ENCODE measurements at places on chromosomes 7 and 10. TPM values are rescaled to one million over a fixed set of nuclear protein-coding genes. Genes with fewer than 3 reads are reported as not detected.

- H3K27ac ChIP-seq, result no peak overlapping the region
- no peaks in the 10 kb centered on the region for H3K27me3 ChIP-seq
- DNase-seq, result no peak
- H3K4me1 ChIP-seq, result peaks cover 2% of the 10 kb centered on the region
- H3K36me3 ChIP-seq, result no peaks in the 10 kb centered on the region
Measured at GRCh38 chr10:84660450-84661159, 332.2 kb downstream of the CCSER2 start.

- H3K27ac ChIP-seq, result no peak overlapping the region
- H3K36me3 ChIP-seq, result peaks cover 8% of the 10 kb centered on the region
- DNase-seq, result no peak
Measured at GRCh38 chr10:16599662-16600061, 78.0 kb upstream of the C1QL3 start.

GRCh38 chr7:15603124-15603523, 41.3 kb upstream of the AGMO start:
- H3K4me3 ChIP-seq, result no peak overlapping the region
- no peak overlapping the region for H3K27ac ChIP-seq
- H3K27me3 ChIP-seq, result no peaks in the 10 kb centered on the region
- no peaks in the 10 kb centered on the region for H3K4me1 ChIP-seq
- no peaks in the 10 kb centered on the region for H3K36me3 ChIP-seq

DNA sequence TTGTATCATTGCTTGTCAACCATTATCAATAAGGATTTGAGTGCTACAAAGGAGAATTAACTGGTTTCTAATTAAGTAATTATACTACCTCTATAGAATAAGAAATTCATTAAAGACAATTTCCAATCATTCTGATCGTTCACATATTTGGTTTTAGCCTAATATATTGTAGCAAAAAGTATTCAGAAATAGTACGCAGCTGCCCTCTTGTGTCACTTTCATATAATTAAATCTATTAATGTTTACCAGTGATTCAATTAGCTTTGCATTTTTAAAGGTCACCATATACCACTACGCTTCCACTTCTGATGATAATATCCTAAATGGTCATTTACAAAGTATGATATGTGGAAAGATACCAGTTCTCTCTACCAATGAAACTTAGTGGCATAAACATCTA, 128.3 kb downstream of the NEBL start:
- H3K4me1 ChIP-seq, result peaks cover 12% of the 10 kb centered on the region
- H3K4me3 ChIP-seq, result no peak overlapping the region
- H3K36me3 ChIP-seq, result no peaks in the 10 kb centered on the region
- H3K27me3 ChIP-seq, result peaks cover 5% of the 10 kb centered on the region
- H3K27ac ChIP-seq, result no peak overlapping the region
- DNase-seq, result no peak

- H3K4me3 ChIP-seq, result no peak overlapping the region
- no peak for DNase-seq
Measured at GRCh38 chr7:138116141-138116540, 39.9 kb downstream of the AKR1D1 start.

DNA sequence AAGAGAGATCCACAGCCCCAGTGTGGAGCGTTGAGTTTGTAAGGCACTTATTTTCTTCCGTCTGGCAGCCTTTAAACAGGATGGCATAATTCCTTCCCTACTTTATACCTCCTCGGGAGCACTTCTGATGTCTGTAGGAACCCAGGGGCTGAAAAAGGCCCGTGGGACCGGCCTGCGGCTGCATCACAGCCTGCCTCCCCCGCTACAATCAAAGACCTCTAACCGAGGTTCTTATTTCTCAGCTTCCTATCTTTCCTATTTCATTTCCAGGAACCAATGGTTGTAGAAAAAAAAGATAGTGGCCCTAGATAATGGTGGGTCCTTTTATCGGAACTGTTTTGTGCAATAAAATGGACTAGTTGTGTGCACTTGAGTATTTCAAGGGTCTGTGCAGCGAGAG, 4.1 kb upstream of the CTBP2 start:
- no peak for DNase-seq
- peaks cover 5% of the 10 kb centered on the region for H3K4me1 ChIP-seq
- no peak overlapping the region for H3K27ac ChIP-seq
- H3K36me3 ChIP-seq, result peaks cover 4% of the 10 kb centered on the region
- H3K27me3 ChIP-seq, result peaks cover 11% of the 10 kb centered on the region
- H3K4me3 ChIP-seq, result no peak overlapping the region

EPO gene
- 0.33 TPM for total RNA-seq

DNA sequence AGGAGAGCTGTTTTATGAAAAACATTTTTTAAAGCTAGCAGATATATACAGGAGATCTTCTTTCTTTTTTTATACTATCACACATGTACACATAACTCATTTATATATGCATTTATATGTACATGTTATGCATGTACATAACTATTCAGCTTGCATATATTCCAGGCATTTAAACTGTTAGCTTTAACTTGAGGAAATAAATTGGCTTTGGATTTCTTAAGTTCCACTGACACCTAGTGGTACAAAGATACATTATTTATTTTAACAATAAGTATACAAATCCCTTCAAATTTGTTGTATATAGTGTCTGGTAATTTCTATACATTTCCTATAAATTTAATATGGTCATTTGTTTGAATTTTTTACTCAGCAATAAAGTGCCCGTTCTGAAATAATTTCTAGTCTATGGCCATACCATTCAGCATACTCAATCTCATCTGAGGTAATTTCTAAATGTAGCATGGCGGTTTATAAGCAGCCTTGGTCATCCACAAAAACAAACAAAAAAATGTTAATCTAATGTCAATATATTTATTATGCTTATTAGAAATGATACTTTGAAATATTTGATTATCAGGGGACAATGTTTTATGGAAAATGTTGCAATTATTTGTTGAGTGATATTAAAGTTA, 11.6 kb downstream of the ZDHHC6 start:
- peaks cover 7% of the 10 kb centered on the region for H3K36me3 ChIP-seq
- H3K27me3 ChIP-seq, result no peaks in the 10 kb centered on the region
- H3K4me1 ChIP-seq, result no peaks in the 10 kb centered on the region
- H3K4me3 ChIP-seq, result no peak overlapping the region

PAOX gene
- 6.6 TPM for total RNA-seq

DNA sequence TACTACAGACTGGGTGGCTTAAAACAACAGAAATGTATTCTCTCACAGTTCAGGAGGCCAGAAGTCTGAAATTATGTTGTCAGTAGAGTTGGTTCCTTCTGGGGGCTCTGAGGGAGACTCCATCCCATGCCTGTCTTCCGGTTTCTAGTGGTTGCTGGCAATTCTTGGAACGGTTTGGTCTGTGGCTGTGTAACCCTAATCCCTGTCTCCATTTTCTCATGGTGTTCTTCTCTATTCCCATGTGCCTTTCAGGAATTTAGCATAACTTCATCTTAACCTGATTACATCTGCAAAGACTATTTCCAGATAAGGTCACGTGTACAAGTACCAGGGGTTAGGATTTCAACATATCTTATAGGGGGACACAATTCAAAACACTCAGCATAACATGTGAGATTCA, 73.2 kb downstream of the FAM241B start:
- H3K4me1 ChIP-seq, result no peaks in the 10 kb centered on the region
- no peaks in the 10 kb centered on the region for H3K36me3 ChIP-seq
- H3K27me3 ChIP-seq, result no peaks in the 10 kb centered on the region
- DNase-seq, result no peak

GRCh38 chr10:988667-989545, 672 bp downstream of the GTPBP4 start:
- peaks cover 16% of the 10 kb centered on the region for H3K4me1 ChIP-seq
- peak overlapping the region; percentile 99 for H3K4me3 ChIP-seq
- peaks cover 4% of the 10 kb centered on the region for H3K36me3 ChIP-seq
- H3K27ac ChIP-seq, result peak overlapping the region; percentile 96
- H3K27me3 ChIP-seq, result peaks cover 8% of the 10 kb centered on the region
- DNase-seq, result no peak

DNA sequence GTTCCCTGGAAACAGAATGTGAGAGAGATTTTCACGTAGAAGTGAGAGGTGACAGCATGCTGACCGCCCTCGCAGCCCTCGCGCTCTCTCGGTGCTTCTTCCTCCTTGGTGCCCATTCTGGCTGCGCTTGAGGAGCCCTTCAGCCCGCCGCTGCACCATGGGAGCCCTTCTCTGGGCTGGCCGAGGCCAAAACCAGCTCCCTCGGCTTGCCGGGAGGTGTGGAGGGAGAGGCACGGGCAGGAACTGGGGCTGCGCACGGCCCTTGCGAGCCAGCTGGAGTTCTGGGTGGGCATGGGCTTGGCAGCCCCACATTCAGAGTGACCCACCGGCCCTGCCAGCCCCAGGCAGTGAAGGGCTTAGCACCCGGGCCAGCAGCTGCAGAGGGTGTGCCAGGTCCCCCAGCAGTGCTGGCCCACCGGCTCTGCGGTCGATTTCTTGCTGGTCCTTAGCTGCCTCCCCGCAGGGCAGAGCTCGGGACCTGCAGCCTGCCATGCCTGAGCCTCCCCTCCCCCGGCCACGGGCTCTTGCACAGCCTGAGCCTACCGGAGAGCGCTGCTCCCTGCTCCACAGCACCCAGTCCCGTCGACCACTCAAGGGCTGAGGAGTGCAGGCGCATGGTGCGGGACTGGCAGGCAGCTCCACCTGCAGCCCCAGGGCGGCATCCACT, 888.7 kb upstream of the ZWINT start:
- H3K4me3 ChIP-seq, result no peak overlapping the region
- H3K27ac ChIP-seq, result no peak overlapping the region
- no peak for DNase-seq

Data from endothelial cell (in vitro differentiated cells).